ENCODE measurements at places on chromosomes 6 and 20.

DNA sequence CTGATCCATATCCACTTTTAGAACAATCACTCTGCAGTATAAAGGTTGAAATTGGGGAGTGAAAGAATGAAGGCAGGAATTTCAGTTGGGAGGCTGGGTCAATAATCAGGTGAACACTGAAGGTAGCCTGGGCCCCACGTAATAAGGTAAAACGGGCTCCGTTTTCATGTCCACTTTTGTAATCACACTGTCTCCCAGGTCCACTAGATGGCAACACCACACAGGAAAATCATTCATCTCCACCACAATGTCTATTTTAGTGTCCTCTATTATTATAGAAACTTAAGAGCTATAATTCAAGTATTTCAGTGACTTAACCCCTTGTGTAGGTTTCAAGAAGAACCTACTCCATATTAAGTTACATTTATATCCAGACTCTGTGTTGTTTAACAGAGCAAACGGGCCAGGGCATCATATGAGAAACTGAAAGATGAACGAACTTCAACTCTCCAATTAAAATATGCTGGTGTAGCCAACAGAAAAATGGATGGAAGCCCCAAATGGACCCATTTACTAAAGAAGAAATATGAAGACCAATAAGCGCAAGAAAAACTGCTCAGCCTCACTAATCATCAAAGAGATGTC is 45.9 kb upstream of the MC3R start:
- DNase-seq, result no peak

DNA sequence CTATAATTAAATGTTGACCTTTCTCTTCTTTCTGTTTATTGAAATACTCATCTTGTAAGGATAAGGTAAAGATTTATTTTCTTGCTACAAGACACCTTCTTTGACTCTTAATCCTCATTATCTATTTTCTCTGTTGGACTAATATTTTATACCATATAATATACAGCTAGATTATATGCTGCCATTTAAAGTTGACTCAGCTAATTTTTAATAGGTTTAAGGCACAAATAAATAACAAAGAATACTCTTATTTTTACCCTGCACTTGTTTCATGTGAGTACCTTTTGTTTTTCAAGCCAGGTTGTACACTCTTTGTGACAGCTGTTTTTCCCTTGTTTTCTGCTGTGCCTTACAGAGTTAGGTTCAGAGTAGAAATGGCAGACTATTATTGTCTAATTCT is 83.9 kb upstream of the ASCC3 start:
- no peak for DNase-seq

GRCh38 chr6:24429146-24429545 is 26.4 kb downstream of the MRS2 start:
- DNase-seq, result no peak

- DNase-seq, result no peak
Measured at GRCh38 chr6:49515485-49516146, 15.9 kb downstream of the GLYATL3 start.

DNA sequence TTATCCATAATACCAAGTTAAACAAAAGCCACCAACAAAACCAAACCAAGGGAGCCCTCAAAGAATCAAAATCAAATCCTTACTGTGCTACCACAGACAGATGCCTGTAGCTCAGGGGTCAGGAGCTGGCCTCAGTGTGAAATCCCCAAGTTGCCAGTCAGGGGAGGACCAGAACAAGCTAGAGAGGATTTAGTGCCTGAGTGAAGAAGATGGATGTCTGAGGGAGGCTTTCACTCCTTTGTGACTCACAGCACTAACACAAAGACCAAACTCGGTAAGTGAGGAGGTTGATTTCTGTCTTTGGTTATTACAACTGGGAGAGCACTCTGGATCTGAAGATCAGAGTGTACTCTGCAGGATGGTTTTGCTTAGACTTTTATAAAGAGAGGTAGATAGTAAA is 189.9 kb upstream of the ZNF184 start:
- DNase-seq, result no peak

GRCh38 chr6:23630726-23631635 is 495.0 kb upstream of the NRSN1 start:
- no peak for DNase-seq

DNA sequence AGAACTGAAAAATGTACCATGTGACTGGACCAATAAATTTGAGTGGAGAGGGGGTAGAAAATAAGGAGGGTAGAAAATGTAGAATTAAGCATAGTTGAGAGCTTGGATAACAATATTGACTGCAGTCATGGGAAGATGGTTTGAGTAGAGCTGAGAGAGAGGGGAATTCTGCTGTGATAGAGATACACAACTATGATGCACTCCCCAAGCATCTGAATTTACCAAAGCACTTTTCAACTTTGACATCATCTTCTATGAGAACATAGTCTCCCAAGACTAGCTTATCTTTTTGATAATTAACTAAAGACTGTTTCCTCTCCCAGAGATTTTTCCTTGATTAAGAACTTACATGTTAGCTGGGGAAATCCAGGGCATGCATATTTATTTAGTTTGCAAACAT is 103.1 kb downstream of the TNFRSF21 start:
- DNase-seq, result no peak

DNA sequence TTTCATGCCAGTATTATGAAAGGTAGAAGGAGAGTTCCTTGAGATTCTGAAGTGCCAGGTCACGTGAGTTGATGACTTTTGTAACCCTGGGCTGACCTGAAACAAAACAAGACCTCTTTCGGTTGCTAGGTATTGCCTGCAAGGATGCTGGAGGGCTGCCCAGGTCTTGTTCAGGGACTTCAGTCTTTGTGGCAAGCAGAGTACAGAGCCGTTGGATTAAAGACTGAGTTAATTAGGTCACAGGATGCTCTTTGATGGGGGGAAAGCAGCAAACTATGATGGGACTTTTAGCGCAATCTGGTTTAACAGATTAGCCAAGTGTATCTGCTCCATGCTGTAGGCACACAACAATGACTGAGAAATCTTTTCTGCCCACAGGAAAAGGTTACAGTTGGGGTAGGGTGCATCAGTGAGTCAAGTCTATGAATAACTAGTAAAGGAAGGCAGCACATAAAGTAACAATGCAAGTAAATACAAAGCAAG is 12.8 kb upstream of the ELOVL5 start:
- peak; percentile 90 for DNase-seq

DNA sequence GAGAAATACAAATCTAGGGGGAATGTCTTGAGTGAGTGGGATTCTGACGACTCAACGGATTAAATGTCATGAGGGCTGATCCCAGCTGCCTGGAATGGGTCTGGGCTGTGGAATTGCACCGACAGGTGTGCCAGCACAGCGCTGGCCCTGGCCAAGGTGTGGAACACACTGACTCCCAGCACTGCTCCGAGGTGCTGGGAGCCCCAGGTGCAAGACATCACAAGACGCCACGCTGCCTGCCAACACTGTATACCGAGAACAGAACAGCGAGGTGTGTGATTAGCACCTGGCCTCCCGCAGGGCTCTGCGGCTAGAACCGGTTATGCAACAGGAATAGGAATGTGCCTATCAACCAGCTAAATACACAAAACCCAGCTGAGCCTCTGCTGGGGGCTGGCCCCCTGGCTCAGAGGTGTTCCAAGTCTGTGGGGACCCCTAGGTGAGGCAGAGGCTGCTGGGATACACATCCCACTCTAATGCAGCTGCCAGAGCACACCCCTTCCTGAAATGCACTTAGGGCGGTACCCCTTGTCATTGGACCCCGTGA is 24.8 kb upstream of the APMAP start:
- no peak for DNase-seq

DNA sequence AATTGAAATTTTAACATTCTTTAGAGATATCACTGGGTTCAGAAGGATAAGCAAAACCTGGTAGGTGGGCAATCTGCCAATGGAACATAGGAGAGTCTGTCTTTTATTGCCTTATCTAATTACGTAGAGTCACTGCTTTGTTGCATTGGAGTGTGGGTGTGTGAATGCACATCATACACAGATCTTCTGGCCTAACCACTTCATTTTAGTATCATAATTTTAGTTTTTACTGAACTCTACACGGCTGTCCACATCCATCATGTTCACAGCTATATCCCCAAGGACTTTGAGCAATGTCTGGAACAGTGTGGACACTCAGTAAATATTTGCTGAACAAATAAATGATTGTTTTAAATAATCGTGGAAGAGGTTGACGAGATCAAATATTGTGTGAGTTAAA is 104.6 kb upstream of the AKIRIN2 start:
- DNase-seq, result no peak

DNA sequence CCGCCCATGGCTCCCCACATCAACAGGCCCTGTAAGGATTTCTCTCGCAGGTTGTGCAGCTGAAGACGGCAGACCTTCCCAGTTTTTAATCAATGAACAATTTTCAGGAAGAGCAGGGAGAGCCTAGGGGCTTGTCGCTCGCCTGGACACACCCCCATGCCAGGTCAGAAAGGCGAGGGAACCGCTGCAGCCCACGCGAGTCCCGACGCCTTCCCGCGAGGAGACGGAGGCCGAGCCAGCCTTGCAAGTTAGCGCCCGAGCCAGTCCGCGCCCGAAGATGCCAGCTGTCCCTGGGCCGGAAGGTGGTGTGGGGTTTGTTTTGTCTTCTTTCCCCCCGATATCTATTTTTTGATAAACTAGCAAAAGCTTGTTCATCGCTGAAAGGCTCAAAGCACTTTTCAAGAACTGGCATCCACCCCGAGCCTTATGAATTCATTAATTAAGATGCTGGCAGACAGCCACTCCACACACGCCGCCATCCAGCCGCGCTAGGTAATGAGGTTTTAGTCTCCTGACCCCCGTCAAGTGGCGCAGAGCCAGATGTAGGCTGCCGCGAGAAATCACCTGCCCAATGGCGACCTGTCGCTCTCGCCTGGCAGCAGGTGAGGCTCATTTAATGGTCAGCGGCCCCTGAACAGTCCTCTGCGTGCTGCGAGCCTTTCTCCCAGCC is 6.6 kb downstream of the CCDC167 start:
- no peak for DNase-seq

GRCh38 chr6:26033941-26034354 is 53.3 kb upstream of the HFE start:
- DNase-seq, result peak; percentile 31

- DNase-seq, result peak; percentile 80
Measured at GRCh38 chr6:43509984-43510826, at the start of gene LRRC73. Gene LRRC73 (minus strand): TSS chr6:43510346. CDS start chr6:43509785, 561 bp downstream.

GRCh38 chr6:170182781-170183120 is 108.1 kb downstream of the DLL1 start:
- DNase-seq, result no peak

DNA sequence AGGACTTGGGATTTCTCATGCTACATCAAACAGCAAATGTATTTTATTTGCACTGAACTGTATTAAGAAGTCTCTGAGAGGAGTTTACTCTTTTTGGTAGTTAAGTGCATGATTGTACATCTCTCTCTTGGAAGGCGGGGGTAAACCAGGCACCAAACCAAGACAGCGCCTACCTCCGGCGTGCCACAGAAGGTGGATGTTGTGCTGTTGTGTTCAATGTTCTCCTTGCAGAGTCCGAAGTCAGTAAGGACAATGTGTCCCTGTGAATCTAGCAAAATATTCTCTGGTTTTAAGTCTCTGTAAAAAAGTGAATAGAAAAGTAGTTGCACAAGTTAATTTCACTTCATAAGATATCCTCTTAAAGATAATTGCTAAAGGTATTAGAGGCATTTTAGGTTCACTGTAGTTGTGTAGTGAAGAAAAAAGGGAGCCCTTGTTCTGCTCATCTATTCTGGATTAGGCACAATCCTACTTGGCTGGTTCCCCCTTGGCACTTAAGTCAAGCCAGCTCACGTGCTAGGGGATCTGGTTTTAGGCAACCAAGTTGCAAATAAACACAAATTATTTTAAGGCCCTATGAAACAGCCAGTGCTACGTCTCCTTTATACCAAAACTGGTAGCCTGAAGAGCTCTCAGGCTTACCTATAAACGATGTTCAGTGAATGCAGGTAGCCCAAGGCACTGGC is 119.7 kb upstream of the SLC2A12 start:
- DNase-seq, result no peak

DNA sequence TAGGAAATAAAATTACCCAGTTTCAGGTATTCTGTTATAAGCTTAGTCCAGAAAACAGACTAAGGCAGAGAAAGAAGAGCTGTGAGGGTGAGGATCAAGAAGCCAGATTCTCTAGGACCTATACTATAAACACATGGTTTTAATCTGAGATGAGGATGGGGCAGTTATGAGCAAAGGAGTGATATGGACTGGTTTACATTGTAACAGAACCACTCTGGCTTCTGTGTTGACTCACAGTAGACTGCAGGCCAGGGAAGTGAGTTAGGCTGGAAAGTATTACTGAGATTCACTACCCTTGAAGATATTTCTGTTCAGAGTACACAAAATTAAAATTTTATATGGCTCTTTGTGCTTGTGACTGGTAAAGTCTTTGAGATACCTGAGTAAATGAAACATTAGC is 3.2 kb upstream of the RWDD1 start:
- DNase-seq, result no peak

DNA sequence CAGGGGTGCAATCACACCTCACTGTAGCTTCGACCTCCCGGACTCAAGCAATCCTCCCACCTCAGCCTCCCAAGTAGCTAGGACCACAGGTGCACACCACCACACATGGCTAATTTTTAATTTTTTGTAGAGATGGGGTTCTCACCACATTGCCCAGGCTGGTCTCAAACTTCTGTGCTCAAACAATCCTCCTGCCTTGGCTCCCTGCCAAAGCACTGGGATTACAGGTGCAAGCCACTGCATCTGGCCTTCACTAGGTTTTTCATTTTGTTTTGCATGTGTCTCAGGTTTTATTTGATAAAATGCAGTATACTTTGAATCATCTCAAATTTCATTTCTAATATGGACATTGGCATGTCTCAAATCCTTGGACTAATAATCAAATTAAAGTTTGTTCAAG is 98.7 kb downstream of the SLC16A10 start:
- DNase-seq, result no peak

GRCh38 chr20:38135651-38136420 is 29.2 kb downstream of the TGM2 start:
- DNase-seq, result no peak

- no peak for DNase-seq
Measured at GRCh38 chr6:146898069-146898887, 299.5 kb downstream of the ADGB start.

GRCh38 chr6:33774774-33775173 is 14.2 kb downstream of the LEMD2 start:
- no peak for DNase-seq

DNA sequence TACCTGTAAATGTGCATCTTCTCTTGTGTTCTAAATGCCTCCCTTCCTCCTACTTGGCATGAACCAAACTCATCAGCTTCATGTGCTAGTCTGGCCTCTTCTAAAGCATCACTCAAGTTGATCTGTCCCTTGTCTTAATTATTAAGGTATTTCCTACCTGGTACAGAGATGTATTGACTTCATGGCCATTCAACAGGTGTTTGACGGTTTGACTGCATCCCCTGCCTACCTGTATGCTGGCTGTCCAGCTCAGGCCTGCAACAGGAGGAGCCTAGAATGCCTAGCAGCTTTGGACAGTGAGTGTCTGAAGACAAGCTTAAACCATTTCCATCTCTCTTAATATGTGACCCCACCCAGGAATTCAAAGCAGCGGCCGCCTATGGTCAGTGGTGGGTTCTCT is 24.6 kb downstream of the RIN2 start:
- DNase-seq, result no peak

GRCh38 chr20:11850901-11851300 is 66.8 kb upstream of the BTBD3 start:
- no peak for DNase-seq

GRCh38 chr6:83308833-83309232 is 115.7 kb downstream of the RWDD2A start:
- DNase-seq, result peak; percentile 26

GRCh38 chr6:6597682-6598081 is 9.2 kb downstream of the LY86 start:
- no peak for DNase-seq

- no peak for DNase-seq
Measured at GRCh38 chr6:121285041-121285440, 49.2 kb downstream of the TBC1D32 start.

Data from CD4-positive, alpha-beta T cell treated with Interleukin-17A for 1 hour (primary cell).